ENCODE measurements at places on chromosomes 4 and X.

- no peak for DNase-seq
Observed at GRCh38 chr4:86841309-86841708, 7.9 kb downstream of the SLC10A6 start.

DNA sequence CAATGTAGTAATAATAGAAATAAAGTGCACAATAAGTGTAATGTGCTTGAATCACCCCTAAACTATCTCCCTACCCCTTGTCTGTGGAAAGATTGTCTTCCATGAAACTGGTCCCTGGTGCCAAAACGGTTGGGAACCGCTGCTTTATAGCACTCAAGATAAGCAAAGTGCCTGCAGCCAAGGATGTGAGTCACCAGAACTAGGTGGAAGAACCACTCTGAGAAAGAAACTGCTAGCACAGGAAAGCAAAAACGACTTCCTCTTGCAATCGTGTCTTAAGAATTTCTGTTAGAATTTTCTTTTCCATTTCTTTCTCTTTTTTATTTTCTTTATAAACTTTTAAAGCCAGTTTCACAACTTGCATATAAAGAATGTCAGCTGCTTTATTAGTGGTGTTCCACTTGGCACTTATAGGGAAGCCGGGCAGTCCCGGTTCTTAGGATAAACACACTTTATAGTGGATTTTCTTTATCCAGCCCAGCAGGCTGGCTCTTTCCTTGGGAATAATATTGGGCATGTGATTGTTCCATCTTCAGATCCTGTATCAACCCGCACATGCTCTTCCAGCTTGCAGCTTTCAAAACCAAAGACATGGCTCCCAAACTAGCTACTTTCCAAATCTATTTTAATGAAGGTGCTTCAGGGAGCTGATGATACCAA, 32.3 kb upstream of the CXCL8 start:
- no peak for DNase-seq

- DNase-seq: no peak
Observed at GRCh38 chr4:38943343-38943742, 75.7 kb downstream of the FAM114A1 start.

- no peak for DNase-seq
Observed at GRCh38 chr4:41079881-41080560, 134.3 kb downstream of the APBB2 start.

DNA sequence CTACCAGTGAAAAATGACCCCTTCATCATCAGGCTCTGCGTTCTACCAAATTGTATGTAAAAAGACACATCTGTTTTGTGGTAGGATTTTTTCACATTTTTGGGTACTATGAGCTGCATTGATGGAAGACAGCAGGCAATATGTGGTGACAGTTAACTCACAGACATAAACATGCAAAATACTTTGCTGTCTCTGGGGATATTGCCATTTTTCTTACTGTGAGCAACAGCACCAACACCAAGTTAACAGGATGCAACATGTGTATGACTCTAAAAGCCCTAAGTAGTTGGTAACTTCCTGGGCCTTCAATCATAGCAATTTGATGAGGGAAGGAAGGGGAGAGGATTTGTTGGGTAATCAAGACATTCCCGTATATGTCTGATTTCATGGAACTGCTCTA, 56.4 kb upstream of the DRP2 start:
- DNase-seq: no peak

DNA sequence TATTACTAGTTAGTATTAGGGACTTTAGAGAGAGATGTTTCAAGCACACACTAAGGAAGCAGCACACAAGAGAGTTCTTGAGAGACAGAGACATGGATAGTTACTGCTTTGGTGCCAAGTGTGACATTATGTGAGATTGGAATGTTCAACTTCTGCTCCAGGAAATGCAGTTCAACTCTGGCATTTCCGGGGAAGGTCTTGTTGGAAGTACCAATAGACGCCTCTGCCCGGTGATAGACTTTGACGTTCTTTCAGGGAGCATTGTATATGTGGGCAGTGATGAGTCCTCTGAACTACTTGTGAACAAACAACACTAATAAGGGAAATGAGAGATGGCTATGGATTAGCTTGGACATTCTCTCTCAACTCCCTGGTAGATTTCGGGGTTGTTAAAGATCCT, 638.1 kb upstream of the BOD1L1 start:
- no peak for DNase-seq

DNA sequence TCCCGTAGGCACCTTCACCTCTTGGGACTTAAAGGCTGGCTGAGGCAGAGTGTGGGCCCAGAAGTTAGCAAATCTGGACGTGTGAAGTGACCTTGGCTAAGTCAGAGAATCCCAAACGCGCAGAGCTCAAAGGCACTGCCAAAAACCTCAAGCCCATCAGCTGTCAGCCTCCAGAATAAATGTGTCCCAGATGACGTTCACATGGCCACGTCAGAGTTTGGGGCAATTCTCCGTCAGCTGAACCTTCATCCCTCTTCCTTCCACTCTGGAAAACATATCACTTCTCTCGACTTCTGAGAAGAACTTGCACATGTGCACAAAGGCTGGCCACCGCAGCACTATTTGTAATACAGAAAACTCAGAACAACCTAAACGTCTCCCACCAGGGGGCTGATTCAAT, 35.7 kb upstream of the APLN start:
- no peak for DNase-seq

GRCh38 chrX:31921236-31921635, 849.4 kb upstream of the FTHL17 start:
- no peak for DNase-seq
